ENCODE measurements at places on chromosomes 1 and 21.

- DNase-seq = no peak
Measured at GRCh38 chr1:114323959-114324661, 170.4 kb upstream of the SYT6 start.

DNA sequence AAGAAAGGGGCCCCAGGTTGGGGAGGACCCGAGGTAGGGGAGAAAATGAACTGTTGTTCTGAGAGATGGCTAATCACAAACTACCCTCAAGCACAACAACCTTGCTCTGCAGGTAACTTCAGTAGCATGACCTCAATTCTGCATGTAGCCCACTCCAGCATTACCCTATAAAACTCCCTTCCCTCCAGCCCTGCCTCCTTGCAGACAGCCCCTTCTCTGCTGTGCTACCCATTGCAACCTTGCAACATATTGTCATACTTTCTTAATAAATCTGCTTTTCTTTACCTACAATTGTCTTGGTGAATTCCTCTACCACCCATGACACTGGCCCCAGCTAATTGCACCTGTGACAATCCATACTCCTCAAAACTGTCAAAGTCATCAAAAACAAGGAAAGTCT lies 428.9 kb downstream of the MATN1 start:
- no peak for DNase-seq

DNA sequence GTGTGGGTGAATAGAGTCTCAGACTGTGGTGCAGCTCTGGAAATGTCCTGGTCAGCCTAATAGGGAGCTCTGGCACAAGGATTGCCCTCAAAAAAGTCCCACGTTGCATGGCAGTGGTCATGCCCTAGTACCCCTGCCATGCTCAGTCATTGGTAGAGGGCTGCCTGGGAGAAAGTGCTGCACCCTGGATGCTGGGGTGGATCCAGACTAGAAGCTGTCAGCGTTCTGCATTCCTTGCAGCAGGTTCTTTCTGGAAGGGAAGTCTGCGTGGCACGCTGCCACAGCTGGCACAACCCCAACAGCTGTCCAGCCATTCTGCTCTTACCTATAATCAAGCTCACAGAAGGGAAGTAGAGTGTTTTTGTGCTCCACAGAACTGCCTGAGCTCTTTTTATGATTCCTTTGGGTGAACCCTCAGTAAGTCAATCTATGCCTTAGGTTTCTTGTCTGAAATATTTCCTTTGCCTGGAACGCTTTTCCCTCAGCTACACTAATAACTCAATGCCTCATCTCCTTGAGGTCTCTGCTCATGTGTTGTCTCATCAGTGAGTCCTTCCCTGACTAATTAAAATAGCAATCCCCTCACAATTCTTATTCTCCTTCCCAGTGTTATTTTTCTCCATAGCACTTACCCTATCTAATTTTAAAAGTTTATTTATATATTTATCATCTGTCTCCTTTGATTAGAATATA lies 61.5 kb upstream of the JAK1 start:
- DNase-seq = no peak

DNA sequence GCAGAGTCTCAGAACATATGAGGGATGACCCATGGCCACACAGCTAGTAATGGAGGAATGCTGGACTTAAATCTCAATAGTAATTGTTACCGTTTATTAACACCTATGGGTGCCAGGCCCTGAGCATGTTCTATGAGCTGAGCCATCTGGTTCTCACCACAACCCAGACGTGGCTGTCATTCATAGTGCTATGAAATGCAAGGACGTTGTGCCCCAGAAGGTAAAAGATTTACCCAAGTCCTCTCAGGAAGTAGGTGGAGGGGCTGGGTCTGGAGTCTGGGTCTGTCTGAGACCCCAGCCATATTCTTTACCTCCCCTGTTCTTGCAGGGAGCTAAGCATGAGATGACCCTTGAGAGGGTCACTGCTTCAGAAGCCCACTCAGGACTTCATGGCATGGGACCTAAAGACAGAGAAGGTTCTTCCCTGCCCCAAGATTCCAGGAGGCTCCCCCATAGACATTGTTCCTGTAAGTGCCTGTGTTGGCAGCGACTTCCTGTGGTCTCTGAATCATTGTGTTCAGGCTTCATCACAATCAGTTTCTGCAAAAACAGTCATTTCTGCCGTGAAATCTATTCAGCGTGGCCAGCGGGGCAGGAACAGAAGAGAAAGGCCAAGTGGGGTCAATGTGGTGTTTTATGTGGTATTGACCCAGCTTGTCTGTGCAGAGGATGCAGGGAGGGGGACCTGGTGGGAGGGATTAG lies 475.4 kb downstream of the PTPRU start:
- DNase-seq = no peak

GRCh38 chr1:86849756-86850155 lies 64.2 kb downstream of the SELENOF start:
- no peak for DNase-seq

GRCh38 chr1:28815533-28816185 lies 3.7 kb downstream of the OPRD1 start:
- DNase-seq = no peak

DNA sequence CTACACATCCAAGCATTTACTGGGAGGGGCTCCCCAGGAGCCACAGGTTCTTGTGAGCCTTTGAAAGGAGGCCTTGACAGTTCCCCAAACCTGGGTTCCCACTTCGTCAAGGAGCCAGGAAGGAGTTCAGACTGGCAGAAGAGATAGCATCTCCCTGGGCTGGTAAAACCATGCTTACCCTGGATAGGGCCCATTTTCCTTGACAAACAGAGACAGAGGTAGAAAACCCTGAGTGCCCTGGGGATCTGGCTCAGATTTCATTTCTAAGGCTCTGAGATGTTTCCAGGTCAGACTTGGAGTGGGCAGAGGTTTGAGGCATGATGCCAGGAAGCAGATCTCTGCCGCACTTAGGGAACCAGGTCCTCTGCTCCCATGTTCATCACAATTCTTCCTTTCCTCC lies 2.7 kb downstream of the ETNK2 start:
- no peak for DNase-seq

- DNase-seq = no peak
Measured at GRCh38 chr21:21085206-21085605, 87.0 kb downstream of the NCAM2 start.

GRCh38 chr1:68173936-68174737 lies 58.2 kb downstream of the WLS start:
- no peak for DNase-seq

DNA sequence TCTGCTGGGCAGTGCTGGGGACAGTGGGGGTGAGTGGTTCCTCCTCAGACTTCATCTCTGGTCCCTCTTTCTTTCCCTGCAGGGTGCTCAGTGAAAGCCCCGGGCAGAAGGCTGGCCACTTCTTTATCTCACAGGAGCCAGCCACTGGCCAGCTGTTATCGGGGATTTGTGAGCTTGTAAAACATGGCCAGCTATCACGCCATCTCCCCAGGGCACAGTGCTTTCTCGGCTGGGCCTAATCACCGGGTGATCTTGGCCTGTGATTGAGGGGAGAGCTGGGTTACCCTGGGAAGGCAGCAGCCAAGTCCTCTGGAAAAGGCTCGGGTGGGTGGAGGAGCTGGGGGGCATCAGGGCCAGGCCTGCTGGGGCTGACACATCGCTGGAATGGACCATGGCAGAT lies 83.0 kb downstream of the IGSF21 start:
- no peak for DNase-seq

GRCh38 chr1:212037900-212038299 lies 2.4 kb downstream of the DTL start:
- DNase-seq = no peak

DNA sequence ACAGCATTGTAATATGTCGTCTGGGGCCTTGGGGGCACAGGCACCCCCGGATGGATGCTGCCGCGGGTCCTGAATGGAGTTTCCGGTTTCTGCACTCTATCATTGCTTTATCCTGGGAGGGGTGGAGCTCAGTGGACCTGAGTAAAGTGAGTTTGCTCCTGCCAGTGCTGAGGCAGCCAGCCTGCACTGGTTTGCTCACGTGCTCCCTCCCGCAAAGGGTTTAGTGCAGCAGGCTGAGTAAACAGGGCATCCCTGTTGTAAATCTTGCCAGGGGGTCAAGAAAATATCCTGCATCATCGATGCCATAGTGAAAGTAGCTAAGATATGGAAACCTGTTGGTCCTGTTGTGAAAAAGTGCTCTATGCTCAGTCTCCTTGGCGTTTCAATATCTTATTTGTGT lies 85.6 kb upstream of the BRINP3 start:
- DNase-seq = no peak

- DNase-seq = no peak
Measured at GRCh38 chr1:85322655-85323054, 46.2 kb upstream of the BCL10 start.

- no peak for DNase-seq
Measured at GRCh38 chr21:35974775-35975174, 85.6 kb downstream of the SETD4 start.

- DNase-seq = no peak
Measured at GRCh38 chr1:180614730-180615129, 17.1 kb upstream of the XPR1 start.

GRCh38 chr1:10626131-10626731 lies 151.5 kb downstream of the PEX14 start:
- no peak for DNase-seq

GRCh38 chr1:220497220-220497947 lies 30.6 kb upstream of the MARK1 start:
- DNase-seq = no peak

- DNase-seq = no peak
Measured at GRCh38 chr21:35136586-35137219, 87.6 kb upstream of the RUNX1 start.

- DNase-seq = no peak
Measured at GRCh38 chr1:163275222-163275621, 46.5 kb upstream of the NUF2 start.

DNA sequence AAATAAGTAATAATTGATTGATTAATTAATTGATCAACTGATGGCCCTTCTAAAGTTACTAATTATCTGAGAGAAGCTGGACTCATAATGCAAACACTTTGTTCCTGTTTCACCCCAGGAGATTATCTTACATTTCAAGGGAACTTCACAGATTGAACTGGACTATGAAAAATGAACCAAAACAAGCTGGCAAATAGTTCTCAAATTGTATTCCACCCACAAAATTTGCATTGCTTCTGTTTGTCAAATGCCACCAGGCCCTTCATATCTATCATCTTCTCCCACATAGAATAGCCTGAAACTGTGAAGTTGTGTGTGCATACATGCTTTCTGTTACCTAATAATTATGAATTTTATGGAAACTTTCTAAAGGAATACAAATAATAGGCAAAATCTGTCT lies 104.0 kb downstream of the ZNF281 start:
- no peak for DNase-seq

Measured in cerebellar cortex (tissue), 1 donor.